ENCODE measurements at places on chromosomes 2 and 18. TPM values are rescaled to one million over a fixed set of nuclear protein-coding genes. Genes with fewer than 3 reads are reported as not detected.

DNA sequence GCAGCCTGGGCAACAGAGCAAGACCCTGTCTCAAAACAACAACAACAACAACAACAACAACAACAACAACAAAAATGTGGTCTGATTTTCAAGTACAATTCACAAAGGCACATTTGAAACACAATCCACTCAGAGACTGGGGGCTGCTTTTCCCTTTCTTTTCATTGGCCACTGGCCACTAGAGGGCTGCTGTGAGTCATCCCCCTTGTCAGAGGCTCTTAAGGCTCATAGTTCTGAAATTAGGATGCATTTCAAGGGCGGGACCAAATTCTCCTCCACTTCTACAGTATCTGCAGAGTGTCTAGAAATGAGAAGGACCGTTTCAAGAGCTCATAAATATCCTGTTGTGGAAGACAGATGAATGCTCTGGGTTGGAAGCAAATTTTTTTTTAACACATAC is 285.4 kb downstream of the NRXN1 start:
- no peak for DNase-seq

DNA sequence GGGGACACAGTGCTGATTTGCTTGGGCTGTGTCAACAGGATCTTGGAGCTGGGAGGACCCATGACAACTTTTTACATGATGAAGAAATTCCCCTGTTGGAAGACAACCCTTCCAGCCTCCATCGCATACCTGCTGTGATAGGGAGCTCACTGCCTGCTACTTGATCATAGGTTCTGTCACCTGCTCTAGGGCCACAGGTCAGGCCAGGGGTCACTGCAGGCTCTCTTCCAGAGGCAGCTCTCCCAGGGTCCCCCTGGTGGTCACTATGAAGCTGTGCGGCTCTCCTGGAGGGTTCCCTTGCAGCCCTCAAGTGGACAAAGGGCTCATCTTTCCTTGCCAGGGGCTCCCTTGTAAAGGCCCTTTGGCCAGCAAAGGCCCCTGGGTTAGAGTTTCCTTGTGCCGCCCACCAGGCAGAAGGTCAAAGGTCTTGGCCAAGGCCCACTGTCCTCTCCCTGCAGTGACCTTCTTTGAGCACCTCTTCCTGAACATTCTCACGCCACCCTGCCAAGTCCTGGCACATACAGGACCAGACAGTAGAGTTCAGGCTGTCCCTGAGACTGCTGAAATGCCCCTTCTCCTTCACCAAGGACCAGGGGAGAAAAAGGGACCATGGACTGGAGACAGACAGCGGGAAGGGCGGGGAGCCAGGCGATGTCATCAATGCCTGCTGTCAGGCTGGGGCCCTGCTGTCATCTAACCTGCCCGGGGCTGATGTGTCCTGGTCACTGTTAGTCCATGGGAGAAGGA is 345.1 kb downstream of the DYSF start:
- DNase-seq = peak; percentile 74

- DNase-seq = no peak
Measured at GRCh38 chr2:20916604-20917286, 93.8 kb upstream of the LDAH start.

- DNase-seq = peak; percentile 67
Measured at GRCh38 chr2:232894251-232894650, 24.2 kb downstream of the SNORC start.

DNA sequence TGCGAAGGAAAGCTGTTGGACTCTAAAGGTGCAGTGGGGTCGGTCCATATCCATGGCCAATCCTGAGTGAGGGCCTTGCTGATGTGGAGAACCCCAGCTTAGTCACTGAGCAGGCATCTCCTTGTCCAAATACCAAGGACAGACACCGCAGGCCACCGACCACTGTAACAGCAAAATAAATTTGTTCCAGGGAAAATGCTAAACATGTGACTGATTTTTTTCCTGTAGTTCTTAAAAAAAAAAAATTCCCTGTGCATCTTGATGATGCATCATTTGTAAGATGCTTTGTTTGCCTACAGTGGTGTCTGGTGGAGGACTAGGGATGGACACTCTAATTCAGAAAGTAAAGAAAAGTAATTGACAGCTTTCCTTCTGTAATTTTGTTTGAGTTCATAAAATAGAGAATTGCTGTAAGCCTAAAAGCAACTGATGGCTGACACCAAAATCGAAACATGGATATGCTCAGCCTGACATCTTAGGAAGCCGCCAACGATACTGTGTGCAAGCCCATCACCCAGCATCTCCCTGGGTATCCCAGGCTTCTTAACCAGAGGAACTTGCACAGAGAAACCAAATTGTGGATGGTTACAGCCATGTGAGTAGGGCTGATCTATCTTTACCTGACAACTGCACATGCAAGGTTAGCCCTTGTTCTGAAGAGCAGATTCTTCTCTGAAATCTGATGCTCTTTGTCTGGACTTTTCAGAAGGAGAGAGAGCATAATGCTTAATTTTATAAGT is 188.6 kb downstream of the ARL4C start:
- DNase-seq = no peak

Gene SYT4
- total RNA-seq = not detected

- no peak for DNase-seq
Measured at GRCh38 chr2:56739413-56739812, 555.6 kb downstream of the CCDC85A start.

Gene BUB1
- total RNA-seq = 0.83 TPM

DNA sequence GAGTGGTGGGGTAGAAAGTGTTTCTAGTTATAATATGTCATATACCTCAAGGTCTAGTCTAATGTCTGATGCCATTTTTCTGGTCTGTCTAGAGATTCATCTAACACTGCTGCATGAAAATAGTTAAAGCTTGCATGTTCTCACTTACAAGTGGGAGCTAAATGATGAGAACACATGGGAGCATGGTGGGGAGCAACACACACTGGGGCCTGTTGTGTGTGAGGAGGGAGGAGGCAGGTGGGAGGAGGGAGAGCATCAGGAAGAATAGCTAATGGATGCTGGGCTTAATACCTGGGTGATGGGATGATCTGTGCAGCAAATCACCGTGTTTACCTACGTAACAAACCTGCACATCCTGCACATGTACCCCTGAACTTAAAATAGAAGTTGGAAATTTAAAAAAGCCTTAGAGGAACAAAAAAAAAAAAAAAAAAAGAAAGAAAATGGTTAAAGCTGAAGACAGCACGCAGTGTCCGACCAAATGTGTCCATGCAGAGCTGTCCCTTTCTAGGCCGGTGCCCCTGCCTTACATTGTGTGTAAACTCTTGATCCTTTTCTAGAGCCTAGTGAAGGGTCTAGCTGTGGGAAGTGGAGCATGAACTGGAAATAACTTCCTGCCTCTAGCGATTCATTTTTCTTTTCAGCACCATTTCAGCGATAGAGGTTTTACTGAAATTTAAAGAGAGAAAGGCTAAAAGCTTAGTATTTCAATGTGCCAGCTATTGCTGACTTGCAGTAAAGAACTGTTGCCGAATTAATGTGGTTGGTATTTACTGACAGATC is 94.0 kb downstream of the FMNL2 start:
- no peak for DNase-seq

DNA sequence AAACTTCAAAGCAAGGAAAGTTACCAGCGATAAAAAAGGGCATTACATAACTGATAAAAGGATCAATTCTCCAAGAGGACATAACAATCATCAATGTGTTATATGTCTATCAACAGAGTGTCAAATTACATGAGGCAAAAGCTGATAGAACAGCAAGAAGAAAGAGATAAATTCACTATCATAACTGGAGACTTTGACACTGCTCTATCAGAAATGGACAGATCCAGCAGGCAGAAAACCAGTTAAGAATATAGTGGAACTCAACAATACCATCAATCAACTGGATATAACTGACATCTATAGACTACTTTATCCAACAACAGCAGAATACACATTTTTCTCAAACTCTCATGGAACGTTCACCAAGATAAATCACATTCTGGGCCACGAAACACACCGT is 65.0 kb downstream of the ROCK2 start:
- no peak for DNase-seq

- DNase-seq = no peak
Measured at GRCh38 chr2:201675454-201675853, 23.0 kb downstream of the MPP4 start.

DNA sequence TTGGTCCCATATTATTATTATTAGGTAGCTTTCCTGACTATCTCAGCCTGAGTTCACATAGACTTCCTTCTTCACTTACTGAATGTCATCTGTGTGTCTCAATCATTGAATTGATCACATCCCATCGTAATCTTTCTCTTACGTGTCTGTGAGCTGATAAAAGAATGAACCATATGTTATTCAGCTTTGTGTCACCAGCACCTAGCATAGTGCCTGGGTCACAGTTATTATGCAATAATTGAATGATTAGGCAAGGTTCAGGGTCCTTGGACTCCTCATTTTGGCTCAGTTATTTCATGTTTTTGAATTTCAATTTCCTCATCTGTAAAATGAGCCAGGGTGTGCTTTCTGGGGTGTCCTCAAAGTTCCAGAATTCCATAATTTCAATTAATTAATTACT is 107.2 kb downstream of the ZEB2 start:
- DNase-seq = no peak

Gene NT5DC4
- total RNA-seq = not detected

DNA sequence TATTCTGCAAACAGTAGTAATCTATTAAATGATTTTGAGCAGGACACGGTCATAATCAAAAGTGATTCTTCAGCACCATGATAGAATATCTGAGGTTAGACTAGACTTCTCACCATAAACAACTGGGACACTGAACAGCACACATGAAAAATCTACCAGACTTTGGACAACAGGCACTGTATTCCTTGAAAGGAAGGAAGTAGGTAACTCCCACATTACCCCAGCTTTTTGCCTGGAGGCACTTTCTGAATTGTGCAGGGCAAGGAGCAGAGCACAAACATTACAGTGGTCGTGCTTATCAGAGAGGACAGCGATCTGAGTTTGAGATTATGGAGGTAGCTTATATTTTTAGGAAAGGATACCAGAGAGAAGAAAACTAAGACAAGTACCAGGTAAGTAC is 25.3 kb upstream of the IL1RL1 start:
- DNase-seq = no peak

DNA sequence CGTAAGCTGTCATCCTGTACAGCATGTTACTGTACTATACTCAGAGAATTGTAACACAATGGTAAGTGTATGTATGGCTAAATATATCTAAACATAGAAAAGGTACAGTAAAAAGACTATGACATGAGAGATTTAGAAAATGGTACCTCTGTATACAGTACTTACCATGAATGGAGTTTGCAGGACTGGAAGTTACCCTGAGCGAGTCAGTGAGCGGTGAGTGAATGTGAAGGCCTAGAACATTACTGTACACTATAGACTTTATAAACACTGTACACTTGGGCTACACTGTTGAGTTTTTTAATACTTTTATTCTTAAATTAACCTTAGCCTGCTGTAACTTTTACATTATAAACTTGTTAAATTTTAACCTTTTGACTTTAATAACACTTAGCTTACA is 1.5 kb downstream of the DDX18 start:
- DNase-seq = no peak

DNA sequence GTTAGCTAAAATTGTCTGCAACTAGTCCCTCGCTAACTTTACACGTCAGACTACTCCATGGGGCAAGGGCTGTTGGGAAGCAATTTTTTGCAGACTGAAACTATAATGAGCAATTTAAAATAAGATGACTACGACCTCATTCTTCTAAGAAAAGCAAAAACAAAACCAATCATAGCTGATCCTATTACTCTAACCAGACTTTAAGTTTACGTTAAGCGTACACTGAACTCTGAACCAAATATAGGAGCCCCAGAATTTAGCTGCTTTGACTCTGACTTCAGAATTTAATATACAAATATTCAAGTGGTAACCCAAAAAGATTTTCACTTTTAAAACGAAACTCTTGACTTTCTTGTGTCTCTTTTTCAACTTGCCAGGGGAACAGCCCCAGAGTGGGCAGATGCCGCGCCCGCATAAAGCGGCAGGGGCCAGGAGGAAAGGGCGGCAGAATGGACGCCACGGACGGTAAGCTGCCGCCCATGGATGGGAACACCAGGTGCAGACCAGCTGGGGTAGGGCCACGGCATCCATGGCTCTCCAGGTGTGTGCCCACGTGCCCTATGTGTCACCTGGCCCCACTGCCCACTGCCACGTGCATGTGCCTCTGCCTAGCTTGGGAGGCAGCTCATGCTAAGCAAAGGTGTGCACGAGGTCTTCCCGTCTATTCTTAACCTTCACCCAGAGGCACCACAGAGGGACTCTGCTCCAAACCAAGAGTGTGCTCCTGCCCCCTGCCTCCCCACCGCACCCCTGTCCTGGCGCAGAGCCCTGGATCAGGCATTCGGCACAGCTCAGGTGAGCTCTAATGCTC is 217.6 kb downstream of the HDAC4 start:
- peak; percentile 58 for DNase-seq

Gene CD28
- 1.3 TPM for total RNA-seq

GRCh38 chr2:75586971-75587370 is 26.2 kb upstream of the EVA1A start:
- DNase-seq = no peak

Gene DHRS9
- total RNA-seq = 9.8 TPM

GRCh38 chr2:113127646-113128570 is 510 bp downstream of the IL1RN start:
- DNase-seq = no peak

DNA sequence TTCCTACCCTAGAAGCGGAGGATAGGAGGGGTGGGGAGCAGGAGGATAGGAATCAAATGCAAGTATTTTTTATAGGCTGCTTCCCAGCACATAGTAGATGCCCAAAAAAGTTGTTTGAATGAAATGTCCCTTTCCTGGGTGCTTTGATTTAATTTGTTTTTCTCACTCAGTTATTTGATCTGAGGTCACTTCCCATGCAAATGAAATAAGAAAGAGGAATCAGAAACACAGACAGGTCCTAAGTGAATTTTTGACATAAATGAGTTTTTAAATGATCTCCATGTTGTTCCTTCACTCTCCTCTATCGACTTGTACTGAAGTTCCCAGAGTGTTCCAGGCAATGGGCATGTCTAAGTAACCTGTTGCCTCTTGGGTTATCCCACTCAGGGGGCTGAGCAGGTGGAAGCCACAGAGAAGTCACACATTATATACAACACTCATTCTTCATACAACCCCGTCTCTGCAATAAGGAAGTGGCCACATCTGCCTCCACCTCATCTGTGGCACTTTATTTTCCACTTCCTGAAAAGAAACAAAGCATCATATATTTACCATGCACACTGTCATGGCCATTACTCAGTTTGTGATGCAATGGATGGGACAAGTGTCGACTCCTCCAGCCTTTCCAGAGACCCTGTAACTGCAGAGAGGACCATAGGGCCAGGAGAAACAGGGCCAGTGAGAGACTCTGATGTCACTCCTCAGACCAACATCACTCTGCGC is 81.9 kb upstream of the ZNF397 start:
- no peak for DNase-seq

Gene TBC1D8
- 52.3 TPM for total RNA-seq

GRCh38 chr2:126778561-126779501 is 119.9 kb upstream of the TEX51 start:
- DNase-seq = peak; percentile 71

DNA sequence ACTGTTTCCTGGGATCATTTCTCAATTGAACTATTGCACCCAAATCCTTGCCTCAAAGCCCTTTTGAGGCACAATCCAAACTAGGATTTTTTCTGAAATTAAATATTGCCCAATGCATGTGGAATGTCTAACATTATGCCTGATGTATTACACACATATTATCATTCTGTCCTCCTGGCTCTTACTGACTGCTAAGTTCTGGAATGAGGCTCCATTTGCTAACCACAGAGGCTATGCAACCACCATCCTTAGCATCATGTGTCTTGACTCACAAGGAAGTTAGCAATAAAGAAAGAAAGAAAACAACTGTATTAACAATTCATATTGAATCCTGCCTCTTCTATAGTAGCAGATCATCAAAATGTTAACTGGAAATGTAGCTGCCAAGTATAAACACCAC is 1142.7 kb downstream of the CNTNAP5 start:
- DNase-seq = no peak

GRCh38 chr18:63342206-63342605 is 22.6 kb upstream of the BCL2 start:
- DNase-seq = no peak

Data from cardiac septum (tissue), 1 donor.